ENCODE measurements at places on chromosomes 5 and 9. TPM values are rescaled to one million over a fixed set of nuclear protein-coding genes. Genes with fewer than 3 reads are reported as not detected.

The CHSY3 gene
- not detected for total RNA-seq

The SLC9A3 gene
- 2.5 TPM for total RNA-seq

The PITX1 gene
- total RNA-seq: 0.77 TPM

The FEM1C gene
- 10.3 TPM for total RNA-seq

The SHC3 gene
- total RNA-seq: 0.03 TPM

DNA sequence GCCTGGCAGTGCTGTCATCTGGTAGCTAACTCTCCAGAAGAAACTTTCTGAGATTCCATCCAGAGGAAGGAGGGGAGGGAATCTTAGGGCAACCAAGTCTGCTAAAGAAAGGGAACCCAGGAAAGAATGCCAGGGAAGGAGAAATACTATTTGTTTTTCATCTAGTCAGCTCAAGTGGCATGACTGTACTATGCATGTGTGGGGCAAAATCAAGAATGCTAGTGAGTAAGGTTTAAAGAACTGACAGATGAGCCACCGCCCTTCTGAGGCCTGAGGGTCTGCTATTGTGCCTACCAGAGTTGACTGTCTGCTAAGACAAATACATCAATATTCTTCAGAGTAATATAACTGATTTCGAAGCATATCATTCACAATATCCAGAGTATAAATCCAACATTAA, 204.2 kb downstream of the SLC12A2 start:
- DNase-seq: no peak

DNA sequence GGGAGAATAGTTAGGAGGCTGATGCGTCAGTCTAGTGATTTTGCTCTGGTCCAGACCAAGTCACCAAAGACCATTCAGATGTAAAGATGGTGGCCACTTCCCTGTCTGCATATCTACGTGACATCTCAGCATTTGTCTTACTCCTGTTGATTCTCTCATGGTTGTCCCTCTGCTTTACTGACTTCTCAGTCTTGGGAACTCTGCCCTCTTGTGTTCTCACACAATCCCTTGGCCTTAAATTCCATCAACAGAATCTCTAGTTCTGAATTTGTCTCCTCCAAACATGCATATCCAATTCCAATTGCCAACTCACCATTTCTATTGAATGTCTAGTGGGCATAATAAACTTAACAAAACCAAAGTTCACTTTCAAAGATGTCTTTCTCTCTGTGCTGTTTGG, 147.8 kb downstream of the SLC24A2 start:
- no peak for DNase-seq

DNA sequence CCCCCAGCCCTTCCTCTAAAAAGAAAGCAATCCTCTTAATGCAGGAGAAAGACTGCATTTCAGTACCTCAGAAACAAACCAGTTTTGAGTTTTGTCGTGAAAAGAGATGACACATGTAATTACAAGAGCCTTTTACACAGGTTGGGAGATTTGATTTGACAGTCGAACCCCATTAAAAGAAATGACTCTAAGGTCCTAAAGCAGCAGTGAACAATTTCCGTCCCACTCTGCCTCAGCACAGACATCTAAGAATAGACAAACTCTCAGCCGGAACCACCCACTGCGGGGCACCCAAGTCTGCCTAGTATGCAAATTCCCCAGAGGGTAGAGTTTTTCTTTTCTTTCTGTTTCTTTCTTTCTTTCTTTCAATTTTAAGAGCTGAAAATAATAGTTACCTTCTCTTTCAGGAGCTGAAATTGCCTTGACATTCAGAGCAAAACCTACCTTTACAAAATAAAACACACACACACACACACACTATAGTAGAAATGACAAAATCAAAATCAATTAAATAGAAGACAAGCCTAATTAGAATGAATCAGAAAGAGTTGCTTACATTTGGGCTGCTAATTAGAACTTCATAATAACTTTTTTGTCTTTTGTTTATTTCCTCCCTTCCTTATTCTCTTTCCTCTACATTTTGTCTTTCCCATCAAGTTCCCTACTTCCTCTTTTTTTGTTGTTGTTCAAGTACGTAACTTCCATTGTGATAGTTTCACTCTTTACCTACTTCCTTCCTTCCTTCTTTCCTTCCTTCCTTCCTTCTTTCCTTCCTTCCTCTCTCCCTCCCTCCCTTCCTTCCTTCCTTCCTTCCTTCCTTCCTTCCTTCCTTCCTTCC, 65.1 kb downstream of the BASP1 start:
- peak; percentile 91 for DNase-seq

DNA sequence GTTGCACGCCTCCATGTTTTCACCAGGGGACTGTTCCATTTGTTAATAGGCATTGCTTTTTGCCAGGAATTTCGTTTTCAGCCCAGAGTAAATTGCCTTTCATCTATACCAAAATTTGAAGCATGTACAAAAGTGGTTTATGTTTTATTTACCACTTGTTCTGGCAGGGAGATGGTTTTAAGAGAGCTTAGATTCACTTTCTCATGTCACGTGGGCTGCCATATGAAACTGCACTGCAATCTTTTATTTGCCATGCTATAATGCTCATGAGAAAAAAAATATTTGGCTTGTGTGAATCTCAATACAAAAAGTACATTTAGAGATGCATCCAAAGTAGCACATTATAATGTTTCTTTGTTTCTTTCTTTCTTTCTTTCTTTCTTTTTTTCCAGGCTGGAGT, 284.1 kb upstream of the GRIA1 start:
- DNase-seq: no peak

GRCh38 chr5:169917500-169917899, 62.8 kb downstream of the INSYN2B start:
- DNase-seq: no peak

DNA sequence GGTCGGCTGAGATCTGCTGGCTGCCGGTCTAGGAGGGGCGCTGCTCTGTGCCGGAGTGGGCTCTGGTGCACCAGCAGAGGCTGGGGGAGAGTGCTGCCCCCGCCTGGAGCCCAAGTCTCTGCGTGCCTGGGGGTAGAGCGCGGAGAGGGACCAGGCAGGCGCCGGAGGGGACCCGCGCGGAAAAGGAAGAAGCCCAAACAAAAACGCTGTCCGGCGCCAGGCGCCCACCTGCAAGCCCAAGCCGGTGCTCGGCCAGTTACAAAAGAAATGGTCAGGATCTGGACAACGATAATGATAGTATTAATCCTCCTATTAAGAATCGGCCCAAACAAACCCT, 571 bp upstream of the S1PR3 start:
- no peak for DNase-seq

DNA sequence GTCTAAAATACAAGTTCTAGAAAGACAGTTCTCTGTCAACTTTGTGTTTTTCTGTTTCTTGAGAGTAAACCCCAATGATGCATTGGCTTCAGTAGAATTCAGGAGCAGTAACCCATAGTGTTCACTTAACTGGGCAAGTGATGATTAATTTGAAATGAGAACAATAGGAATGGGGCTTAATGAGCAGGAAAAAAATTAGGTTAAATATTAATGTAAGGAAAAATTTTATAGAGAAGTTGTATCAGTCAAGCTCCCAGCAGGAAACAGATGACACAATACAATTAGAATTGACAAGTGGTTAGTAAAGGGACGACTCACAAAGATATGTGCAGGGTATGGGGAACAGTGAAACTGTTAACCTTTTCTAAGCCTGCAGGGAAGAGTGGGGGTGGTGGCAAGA, 38.2 kb downstream of the ENTREP1 start:
- DNase-seq: no peak

DNA sequence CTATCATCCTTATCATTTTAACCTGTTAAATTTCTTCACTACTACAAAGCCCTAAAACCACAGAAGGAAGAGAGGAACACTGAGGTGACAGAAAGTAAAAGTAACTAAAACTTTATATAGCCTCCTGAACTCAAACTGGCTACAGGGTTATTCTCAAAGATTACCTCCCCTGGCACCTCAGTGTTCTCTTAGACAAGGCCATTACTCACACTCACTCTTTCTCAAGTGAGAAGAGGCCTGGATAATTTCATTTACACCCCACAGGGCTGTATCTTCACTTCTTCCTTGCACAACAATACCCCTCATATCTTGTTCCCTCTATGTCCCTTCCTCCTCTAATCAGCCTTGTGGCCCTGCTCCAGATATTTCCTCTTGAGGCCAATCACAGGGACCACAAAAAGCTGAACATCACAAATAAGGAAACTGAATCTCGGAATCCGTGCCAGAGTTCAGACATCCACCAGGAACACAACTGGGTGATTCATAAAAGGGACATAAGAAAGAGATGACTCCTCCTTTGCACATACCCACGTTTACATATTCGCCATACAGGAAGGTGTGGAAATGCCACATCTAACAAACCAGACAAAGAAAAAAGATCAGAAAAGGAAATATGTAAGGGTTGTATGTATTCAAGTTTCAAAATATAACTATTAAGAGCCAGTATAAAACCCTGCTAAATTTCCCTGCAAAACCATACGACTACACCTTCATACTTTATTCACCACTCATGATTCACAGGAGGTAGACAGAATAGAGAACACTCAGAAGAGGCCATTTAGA, 1.7 kb upstream of the KLHL3 start:
- DNase-seq: no peak

DNA sequence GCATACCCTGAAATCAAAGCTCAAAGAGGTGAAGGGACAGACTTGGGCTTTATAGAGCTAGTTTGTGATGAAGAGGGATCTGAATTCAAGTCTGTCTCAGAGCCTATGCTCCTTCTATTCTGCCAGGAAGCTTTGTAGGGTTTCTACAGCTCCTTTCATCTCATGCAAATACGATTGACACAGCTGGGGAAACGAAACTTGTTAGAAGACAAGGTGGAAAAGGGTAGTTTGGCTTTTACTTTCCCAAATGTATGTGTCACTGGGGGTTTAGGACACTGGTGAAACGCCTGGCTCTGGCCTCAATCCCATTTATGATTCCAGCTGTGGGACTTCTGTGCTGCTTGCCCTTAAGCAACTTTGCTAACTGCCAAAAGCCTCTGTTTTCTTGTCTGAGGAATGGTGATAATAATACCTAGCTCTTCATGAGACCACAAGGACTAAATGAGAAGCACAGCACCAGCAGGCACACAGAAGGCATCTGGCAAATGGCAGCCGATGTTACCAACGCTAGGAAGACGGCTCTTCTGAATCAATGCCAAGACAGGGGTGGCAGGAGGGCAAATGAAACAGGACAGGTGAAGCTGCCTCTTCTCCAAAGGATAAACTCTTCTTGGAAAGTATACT, 70.3 kb upstream of the EQTN start:
- DNase-seq: peak; percentile 64

DNA sequence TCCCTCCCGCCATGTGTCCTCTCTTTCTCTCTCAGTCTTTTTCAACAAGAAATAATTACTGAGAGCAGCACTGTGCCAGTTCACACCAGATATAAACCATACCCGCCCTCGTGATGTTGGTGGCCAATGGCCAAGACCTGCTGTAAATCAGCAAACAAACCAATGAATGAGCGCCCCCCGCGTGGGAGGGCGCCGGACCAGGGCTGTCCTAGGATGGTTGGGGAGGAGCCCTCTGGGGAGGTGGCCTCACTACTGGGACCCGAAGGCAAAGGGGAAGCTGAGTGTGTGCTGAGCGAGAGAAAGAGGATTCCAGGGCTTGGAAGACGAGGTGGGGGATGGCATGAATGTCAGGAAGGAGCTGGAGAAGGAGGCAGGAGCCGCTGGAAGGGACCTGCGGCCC, 51.2 kb upstream of the BARHL1 start:
- DNase-seq: no peak

GRCh38 chr5:167937635-167937998, 353.8 kb upstream of the WWC1 start:
- DNase-seq: no peak

DNA sequence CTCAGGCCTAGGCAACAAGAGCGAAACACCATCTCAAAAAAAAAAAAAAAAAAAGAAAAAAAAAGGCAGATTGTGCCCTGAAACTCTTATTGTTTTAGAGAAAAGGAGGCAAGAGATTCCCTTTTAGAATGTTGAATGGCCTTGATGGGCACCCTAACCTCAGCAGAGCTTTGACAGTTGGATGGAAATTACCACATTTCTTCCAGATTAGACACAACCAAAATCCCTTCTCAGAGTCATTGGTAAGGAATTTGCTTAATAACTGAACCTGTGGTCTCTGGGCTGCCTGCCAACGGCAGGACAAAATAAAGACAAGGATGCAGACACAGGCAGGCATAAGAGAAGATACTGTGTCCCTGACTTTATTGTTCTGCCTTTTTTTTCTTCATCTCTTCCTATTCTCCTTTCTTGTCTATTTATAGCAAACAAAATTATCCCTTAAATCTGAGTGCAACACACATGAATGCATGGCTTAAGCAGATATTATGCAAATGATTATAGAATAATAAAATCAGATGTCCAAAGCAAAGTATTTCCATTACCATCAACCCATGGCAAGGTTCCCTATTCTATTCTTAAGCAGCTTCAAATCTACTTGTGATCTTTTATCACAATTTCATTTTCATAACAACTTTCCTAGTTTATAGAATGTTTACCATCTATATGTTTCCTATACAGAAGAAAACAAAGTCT, 37.3 kb upstream of the TRIO start:
- DNase-seq: no peak
